Stimulated activated CD4-positive, alpha-beta T cell treated with anti-CD3 and anti-CD28 coated beads, Interleukin-2, amount 100 ng/mL, for 48 hours (primary cell): ENCODE measurements at places on chromosomes 1 and 21.

GRCh38 chr1:192632641-192633532 lies 3.1 kb upstream of the RGS13 start:
- DNase-seq, result no peak

DNA sequence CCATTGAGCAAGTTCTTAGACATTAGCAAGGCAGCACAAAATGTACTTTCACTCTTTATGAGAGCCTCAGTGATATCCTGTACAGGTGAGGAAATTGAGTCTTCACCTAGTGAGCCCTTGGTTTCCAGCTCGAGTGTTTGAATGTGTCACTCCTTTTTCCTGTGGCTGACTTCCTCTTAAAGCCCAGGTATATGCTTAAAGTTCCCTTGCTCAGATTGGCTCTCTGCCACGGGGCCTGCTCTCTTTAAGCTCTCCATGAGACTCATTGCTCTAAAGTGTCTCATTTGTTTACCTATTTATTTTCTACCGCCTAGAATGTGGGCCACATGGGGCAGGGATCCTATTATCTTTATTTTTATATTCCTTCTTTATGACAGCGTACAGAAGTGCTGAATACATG lies 324.9 kb downstream of the SIPA1L2 start:
- DNase-seq, result no peak

- no peak for DNase-seq
Measured at GRCh38 chr1:13661539-13661938, 38.4 kb upstream of the PRDM2 start.

- DNase-seq, result no peak
Measured at GRCh38 chr21:31185663-31186062, 147.4 kb upstream of the KRTAP19-8 start.

GRCh38 chr1:35287807-35288640 lies 19.5 kb downstream of the ZMYM4 start:
- no peak for DNase-seq
